ENCODE measurements at places on chromosomes 12 and 14.

DNA sequence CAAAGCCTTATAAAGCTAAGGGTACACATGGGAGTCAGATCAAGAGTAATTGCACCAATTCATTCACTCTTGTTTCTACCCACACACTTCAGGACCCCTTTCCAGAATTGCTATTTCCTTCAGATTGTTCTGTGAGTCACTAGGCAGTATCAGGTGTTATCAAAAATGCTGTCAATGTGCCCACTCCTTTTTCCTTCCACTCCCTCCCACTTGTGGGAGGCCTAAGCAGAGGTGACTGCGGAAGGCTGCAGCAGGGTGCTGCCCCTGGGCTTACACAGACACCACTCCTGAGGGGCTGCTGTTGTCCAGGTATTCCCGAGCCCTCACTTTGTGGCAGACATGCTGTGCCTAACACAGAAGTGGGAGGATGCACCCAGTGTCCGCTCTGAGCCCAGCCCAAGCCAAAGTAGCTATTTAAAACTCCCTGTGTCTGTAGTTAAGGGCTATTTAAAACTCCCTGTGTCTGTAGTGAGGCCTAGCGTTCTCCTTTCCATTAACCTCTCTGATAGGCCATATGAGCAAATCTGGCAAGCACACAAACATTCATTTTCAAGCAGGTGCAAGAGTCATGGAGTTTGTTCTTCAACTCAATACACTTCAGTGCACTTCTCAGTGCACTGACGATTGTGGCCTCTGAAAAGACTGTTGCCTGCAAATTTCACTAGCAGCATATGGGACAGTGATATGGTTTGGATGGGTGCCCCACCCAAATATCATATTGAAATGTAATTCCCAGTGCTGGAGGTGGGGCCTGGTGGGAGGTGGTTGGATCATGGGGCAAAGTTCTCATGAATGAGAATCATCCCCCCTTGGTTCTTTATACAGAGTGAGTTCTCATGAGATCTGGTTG is 117.8 kb downstream of the PHLDA1 start:
- DNase-seq, result no peak

- DNase-seq, result no peak
Measured at GRCh38 chr12:83183132-83183531, 496.4 kb downstream of the TMTC2 start.

GRCh38 chr12:130053651-130054069 is 108.6 kb upstream of the FZD10 start:
- DNase-seq, result no peak

- no peak for DNase-seq
Measured at GRCh38 chr12:2295941-2296461, 243.2 kb downstream of the CACNA1C start.

DNA sequence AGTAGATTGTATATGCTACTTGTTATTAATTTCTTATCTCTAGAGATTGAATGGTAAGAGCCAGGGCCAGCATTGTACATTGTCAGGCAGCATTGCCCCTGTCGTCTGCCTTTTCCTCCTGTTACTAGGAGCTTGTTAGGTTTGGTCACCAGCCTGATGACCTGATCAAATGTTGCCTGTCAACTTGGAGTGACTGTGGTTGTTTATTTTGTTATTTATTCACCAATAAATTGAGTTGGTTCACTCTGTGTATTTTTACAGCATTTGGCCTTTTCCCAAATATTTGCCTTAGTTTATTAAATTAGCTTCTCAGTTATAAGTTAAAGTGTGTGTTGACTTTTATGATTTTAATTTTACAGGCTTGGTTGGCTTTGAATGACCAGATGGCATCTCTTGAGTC is 88.4 kb downstream of the PRKCH start:
- no peak for DNase-seq
